ENCODE measurements at places on chromosomes 2 and 18.

GRCh38 chr18:50726960-50727589 is 92.7 kb downstream of the MRO start:
- no peak for DNase-seq

- no peak for DNase-seq
These were observed 21.6 kb upstream of the C2orf42 start for GRCh38 chr2:70212298-70212932.

- DNase-seq = no peak
These were observed 333.0 kb downstream of the CLIP4 start for GRCh38 chr2:29448096-29448688.

DNA sequence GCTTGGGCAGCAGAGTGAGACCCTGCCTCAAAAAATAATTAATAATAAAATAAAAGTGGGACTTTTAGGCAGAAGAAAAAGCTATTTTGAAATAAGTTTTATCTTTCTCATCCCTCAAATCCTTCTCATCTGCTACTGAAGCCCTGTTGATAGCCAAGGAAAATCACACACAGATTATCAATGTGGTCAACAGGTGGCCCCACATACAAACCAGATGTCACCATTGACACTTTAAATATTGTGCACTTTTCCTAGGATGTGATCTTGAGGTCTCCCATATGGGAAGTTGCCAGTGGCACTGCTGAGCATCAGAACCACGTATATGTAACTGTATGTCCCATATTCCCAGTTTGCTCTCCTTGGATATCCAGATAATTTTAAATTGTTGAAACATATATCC is 64.6 kb downstream of the KCTD18 start:
- no peak for DNase-seq

GRCh38 chr2:175847128-175847527 is 154.9 kb downstream of the LNPK start:
- no peak for DNase-seq

GRCh38 chr2:102483086-102483485 is 10.1 kb downstream of the SLC9A4 start:
- DNase-seq = no peak

GRCh38 chr2:54895730-54896129 is 154.5 kb downstream of the RTN4 start:
- no peak for DNase-seq

- no peak for DNase-seq
These were observed 189.5 kb downstream of the MTCL1 start for GRCh38 chr18:8894823-8895222.

GRCh38 chr18:8301427-8302172 is 307.6 kb upstream of the RAB12 start:
- no peak for DNase-seq

DNA sequence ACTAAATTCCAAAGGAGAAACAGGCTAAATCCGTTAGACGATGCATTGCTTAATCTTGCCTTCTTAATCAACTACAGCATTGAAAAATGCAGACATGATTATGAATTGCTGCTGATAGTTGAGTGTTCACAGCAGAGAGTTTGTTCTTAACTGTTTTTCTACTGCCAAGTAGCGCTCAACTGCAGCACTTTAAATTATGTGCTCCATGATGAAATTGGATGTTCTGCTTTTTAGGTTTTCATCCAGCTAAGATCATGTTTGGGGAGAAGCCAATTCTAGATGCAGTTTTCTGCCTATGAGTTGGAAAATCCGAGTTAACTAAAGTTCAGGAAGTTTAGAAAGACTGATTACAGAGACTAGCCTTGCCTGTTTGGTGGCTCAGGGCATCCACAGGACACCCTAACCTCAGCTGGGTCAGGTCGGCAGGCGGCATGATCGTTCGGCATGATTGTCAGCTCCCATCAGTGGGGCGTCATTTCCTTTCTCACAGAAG is 119.4 kb upstream of the PIEZO2 start:
- no peak for DNase-seq

GRCh38 chr18:48300463-48300961 is 108.7 kb downstream of the ZBTB7C start:
- DNase-seq = no peak

DNA sequence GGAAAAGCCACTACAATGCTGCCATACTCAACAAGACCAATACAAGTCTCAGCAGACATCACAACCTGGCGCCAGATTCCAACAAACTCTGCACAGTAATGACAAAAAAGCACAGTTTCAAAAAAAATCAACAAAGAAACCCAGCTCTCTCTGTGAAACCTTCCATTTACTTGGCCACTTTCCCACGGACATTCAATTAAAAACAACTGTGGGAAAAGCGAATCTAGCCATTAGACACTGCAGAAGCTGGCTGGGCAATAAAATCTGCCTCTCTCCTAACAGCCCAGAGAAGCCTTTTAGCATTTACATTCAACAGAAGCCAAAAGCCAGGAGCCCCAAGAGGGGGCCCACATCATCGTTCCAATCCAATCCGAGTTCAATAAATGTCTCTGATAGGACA is 128.9 kb downstream of the HDAC4 start:
- no peak for DNase-seq

Measured in CD4-positive, alpha-beta T cell treated with Interleukin-6 at 100 ng/mL for 8 hours (primary cell).